ENCODE measurements at places on chromosomes 13 and 19.
A peak's percentile ranks its signal among the peaks of the same experiment; 100 is the strongest.

- DNase-seq = no peak
Observed at GRCh38 chr19:458091-459042, 2.5 kb downstream of the SHC2 start.

- DNase-seq = no peak
Observed at GRCh38 chr13:46655377-46656180, 102.6 kb downstream of the LRCH1 start.

- no peak for DNase-seq
Observed at GRCh38 chr19:45822716-45823115, 7.6 kb upstream of the RSPH6A start.

- no peak for DNase-seq
Observed at GRCh38 chr13:110216398-110217041, 90.4 kb downstream of the COL4A1 start.

DNA sequence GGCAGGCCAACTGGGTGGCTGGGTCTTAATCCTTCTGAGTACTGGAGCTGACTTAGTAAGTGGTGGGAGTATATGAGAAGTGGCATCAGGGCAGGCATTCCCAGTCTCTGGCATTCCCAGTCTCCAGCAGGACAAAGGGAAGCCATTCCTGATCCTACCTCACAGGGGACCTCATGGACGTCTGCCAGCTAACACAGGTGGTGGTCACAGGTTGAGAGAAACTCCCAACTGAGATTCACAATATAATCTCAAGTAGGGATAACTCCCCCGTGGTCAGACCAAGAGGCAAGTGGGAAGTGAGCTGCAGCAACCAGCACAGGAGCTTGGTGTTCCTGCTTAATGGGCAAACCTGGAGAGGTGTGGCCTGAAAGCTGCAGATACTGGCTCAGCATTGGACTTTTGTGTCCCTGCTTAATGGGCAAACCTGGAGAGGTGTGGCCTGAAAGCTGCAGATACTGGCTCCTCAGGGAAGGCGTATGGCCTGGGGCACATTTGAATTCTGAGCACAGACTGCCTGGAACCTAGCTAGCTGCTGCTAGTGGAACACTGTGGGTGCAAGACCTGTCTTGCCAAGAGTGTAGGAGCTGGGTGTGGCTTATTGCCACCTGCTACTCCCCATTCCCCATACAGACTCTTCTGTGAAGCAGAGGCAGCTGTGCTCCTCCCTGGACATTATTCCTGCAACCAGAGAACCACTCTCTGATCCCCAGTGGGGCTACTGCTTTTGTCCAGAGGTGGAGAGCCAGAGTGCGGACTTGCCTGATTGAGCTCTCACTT lies 25.9 kb upstream of the OR10H2 start:
- DNase-seq = no peak

- no peak for DNase-seq
Observed at GRCh38 chr13:100163375-100163774, 74.5 kb downstream of the PCCA start.

- no peak for DNase-seq
Observed at GRCh38 chr19:2528675-2529101, 52.8 kb downstream of the GADD45B start.

DNA sequence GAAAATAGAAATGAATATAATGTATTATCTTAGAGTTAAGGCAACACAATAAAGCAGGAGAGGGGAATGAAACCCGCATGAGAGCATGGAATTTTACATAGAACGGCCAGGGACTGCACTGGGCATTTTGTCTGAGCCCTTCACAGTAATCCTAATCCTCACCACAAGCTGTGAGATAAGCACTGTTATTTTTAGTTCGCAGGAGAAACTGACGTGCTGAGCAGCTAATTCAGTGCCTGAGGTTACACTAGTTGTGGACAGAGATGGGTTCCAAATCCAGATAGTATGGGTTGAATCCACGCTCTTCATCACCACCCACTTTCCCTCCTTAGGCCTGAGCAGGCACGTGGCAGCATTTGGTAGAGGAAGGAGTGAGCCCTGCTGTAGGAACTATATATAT lies 24.8 kb upstream of the ZNF527 start:
- no peak for DNase-seq

DNA sequence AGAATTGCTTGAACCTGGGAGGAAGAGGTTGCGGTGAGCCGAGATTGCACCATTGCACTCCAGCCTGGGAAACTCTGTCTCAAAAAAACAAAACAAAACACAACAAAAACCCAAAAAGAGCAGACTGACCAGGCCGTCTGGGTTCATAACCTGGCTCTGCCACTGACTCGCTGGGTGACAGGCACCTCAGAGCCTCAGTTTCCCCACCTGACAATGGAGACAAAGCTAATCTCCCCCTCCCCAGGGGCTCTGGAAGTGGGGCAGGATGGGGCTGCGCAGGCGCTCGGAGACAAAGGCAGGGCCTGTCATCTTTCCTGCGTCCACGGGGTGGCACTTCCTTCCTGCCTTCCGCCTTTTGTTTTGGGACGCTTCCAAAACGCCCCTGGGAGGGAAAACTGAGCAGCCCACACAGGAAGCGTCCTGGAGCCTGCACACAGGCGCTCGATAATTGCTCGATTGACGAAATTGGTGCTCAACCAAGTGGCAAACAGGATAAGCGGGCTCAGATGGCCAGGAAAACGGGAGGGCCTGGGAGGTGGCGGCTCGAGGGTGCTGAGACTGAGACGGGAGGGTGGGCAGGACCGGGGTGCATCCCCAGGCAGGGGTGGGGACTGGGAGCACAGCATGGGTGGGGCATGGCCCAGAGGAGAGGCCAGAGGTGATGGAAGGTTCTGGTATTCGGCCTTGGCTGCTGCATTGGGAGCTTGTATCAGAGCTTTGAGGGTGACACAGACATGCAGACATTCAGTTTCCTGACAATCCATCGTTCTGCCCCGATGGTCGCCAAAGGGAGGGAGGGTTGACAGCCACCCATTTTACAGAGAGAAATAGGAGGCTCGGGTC lies 17.8 kb downstream of the SPC24 start:
- DNase-seq = peak; percentile 85

DNA sequence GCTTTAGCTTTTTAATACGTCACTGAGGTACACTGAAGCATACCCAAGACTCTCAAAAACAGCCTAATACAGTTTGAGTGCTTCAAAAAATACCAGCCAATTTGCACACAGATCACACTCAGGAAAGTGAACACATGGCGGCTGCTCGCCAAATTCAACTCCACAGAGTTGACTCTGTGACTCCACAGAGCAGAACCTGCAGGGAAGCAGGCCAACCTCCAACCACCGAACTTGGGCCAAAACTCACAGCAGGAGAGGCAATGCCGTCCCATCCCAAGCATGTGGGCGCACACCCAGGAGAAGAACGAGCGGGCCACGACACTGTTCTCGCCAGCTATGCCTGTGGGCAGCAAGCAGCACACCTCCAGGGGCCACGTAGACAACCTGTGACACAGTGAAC lies 21.1 kb downstream of the ELL start:
- no peak for DNase-seq

DNA sequence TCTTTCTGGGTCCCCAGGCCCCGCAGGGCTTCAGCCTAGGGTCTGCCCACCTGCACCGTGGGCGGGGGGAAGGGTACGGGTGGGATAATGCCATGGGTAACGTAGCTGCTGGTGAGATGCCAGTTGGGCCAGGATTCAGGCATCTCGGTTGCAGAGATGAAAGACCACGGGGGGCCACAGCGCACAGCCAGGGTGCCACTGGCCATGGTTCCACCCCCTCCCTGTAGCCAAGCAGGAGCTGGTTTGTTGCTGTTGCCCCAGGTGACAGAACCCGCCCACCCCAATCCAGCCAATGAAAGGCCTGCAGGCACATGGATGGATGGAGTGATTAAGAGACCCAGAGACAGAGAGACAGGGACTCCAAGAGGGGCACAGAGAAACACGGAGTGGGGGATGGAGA lies 1.0 kb upstream of the CGB7 start:
- DNase-seq = no peak

GRCh38 chr13:99756281-99756680 lies 215.3 kb downstream of the ZIC5 start:
- DNase-seq = no peak

GRCh38 chr13:23289917-23290357 lies 109.2 kb downstream of the SGCG start:
- DNase-seq = peak; percentile 22

GRCh38 chr13:23699271-23699670 lies 129.1 kb downstream of the TNFRSF19 start:
- DNase-seq = no peak

GRCh38 chr19:35665604-35666003 lies 713 bp upstream of the UPK1A start:
- no peak for DNase-seq

DNA sequence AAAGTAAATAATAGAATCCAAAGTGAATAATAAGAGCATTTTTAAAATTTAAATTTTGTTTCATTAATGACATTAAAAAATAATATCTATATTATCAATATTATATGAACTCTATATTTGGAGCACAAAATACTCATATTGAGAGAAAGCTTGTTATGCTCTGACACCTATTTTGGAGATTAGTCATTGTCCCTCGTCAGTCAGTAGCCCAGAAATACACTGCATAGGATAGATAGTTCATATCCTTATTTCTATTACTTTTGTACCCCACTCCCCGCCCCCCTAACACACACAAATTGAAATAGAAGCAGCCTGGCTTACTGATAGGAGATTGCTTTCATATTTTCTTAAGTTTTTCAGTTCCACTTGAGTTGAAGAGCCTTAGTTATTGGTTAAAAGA lies 652.8 kb downstream of the PCDH9 start:
- DNase-seq = no peak

GRCh38 chr19:17091758-17092333 lies 16.3 kb downstream of the MYO9B start:
- DNase-seq = peak; percentile 51

GRCh38 chr13:102944821-102945220 lies 99.0 kb downstream of the ERCC5 start:
- DNase-seq = no peak

DNA sequence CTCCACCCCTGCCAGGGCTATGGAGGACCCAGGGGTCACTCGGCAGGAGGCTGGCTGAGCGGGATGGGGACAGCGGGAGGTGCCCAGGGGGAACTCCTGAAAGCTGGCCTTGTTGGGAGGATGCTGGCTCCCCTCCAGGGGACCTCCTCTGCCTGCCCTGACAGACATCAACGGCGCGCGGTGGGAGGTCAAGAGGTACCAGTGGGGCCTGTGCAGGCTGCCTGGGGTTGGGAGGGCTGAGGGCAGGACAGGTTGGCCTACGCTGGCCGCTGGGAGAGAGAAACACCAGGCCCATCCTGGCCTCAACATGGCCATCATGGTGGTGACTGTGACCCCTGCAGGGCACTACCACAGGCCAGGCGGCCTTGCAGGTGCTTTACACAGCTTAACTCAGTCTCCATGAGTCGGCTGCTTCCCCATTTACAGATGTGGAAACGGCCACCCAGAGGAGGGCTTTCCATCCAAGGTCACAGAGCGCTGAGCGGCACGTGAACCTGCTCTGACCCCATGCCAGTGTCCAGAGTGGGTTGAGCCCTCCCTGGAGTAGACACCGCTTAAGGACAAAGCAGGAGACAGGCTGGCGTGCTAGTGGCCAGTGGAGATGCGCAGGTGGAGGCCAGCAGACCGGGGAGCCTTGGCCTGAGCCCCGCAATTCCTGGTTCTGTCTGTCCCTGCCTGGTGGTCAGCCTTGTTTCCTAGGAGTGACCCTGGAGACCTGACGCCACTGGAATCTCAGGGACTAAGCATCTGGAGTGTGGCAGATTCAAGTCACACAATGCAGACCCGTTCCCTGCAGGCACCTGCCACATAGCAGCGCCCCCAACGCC lies 27.6 kb downstream of the CEBPG start:
- DNase-seq = no peak

- DNase-seq = no peak
Observed at GRCh38 chr19:5864725-5865486, 5.4 kb downstream of the FUT5 start.

DNA sequence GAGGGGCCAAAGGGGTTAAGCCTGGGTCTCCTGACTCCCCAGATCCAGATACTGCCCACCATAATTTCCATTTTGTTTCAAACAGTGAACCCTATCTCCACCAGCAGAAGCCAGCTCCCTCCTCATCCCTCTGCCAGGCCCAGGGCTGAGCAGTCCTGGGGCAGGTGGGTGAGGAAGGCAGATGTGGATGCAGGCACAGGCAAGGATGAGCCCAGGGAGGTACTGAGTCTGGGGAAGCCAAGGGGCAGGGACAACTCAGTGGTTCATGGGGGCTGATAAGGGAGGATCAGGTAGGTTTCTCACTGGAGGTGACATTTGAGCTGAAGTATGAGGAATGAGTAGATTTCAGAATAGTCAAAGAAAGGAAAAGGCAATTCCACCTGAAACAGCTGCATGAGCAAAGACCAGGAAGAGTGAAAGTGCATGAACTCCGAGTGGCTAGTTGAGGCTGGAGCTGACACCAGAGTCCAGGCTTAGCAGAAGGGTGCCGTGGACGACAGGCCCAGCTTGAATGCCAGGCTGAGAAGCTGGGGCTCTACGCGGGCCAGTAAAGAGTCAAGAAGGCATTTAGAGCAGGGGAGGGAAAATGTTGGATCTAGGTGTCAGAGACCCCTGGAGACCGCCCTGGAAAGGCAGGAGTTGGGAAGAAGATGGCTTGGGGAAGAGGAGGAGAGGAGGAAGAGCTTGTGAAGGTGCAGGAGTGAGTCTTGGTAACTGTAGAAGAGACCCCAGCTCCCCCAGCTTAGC lies 10.3 kb downstream of the CIC start:
- no peak for DNase-seq

GRCh38 chr19:5718579-5719273 lies 1.2 kb downstream of the LONP1 start:
- DNase-seq = no peak

- no peak for DNase-seq
Observed at GRCh38 chr19:31520633-31521032, 171.4 kb upstream of the TSHZ3 start.

DNA sequence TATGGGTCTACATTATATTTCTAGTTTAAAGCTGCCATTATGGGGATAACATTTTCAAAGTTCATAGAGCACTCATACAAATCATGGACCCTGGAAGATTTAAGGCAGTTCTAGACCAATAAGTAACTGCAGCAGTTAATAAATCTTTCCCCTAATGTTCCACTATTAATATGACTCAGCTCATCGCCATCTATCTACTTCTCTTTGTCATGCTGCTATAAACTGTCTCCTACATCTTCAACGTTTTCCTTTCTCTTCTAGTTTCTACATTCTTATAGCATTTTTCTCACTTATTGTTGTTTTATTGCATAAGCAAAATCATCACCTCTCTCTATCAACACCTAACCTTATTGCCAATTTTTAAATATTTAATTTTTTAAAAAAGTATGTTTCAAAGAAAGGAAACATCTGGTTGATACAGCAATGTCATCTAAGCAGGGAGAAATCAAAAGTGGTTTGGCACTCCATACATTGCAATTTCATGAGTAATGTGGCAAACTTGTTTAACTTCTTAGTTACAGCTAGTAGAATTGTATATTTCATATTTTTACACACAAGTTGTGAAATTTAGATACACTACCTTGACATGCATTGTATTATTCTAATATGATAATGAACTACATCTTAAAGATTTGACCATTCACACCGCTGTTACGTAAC lies 1500.4 kb upstream of the MIR17HG start:
- DNase-seq = no peak

- no peak for DNase-seq
Observed at GRCh38 chr19:36719687-36720556, 32.5 kb downstream of the ZNF567 start.
